ENCODE measurements at places on chromosomes 16 and 17.

- no peak for DNase-seq
These were observed 16.0 kb downstream of the RNF43 start for GRCh38 chr17:58401287-58401686.

DNA sequence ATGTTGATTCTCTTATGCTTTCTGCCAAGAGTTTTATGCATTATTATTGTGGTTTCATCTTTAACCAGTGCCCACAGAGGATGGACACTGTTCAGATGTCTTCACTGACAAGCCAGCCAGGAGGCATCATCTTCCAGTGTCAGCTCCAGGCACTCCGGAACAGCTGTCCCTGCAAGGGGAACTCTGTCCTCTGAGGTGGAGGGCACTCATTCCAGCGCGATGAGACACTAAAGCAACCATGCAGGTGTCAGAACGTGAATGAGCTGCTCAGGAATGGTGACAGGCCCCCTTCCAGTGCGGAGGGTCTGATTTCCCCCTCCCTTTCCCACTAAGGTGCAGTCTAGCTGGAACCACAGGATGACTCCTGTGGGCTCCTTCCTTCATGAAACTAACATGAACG is 117.5 kb downstream of the NOG start:
- DNase-seq: no peak

- no peak for DNase-seq
These were observed 4.0 kb downstream of the TMEM170A start for GRCh38 chr16:75460446-75460845.

DNA sequence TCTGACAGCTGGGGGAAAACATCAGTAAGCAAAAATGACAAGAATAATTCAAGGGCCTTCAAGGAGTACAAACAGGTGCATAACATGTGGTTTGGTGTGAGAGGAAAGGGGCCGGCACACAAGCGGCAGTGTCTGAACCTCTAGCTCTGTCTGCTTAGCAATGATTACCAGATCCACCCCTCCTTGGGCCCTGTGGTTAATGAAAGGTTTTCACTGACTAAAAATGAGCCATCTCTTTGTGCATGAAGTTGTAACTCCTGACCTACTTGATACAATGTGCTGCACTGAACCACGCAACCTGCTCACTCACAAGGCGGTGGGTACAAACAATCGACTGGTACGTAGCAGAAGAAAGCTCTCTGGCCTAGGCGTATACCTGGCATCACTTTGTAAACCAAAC is 15.1 kb downstream of the FAM117A start:
- DNase-seq: no peak

- no peak for DNase-seq
These were observed 295.3 kb upstream of the PMFBP1 start for GRCh38 chr16:72467157-72467759.

DNA sequence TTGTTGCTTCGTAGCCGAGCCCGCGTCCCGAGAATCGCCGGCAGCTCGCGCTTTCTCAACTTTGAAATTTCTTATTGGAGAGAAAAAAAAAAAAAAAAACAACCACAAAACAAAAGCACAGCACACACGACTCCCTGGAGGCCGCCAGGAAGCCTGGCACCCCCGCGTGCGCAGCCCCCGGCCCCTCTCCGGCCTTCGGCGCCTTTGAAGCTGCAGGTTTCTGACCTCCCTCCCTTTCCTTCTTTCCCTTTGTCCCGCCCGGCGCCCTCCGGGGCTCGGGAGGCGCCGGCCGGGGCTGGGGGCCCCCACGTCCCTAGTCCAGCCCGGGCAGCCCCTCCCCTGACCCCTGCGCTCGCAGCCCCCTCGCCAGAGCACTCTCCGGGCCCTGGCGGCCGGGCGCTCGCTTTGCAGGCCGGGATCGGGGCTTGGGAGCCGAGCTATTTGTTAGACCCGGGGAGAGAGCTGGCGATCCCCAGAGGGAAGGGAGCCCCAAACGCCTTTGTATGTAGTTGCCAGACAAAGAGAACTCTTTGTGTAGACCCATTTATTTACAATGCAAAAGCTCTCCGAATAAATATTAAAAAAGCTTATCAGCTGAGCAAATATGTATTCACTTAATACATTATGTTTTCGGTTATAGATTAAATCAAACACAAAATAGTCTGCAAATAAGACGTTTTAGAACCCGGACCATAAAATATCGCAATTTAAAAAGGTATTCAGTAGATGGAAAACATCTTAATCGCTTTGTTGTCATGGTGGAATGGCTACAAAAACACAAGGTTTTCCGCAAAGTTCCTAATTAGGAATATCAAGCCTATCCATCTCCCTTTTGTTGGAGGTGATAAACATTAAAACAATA is 2.3 kb downstream of the BAHCC1 start:
- peak; percentile 86 for DNase-seq

- no peak for DNase-seq
These were observed 40.2 kb downstream of the SPOP start for GRCh38 chr17:49637739-49638138.

DNA sequence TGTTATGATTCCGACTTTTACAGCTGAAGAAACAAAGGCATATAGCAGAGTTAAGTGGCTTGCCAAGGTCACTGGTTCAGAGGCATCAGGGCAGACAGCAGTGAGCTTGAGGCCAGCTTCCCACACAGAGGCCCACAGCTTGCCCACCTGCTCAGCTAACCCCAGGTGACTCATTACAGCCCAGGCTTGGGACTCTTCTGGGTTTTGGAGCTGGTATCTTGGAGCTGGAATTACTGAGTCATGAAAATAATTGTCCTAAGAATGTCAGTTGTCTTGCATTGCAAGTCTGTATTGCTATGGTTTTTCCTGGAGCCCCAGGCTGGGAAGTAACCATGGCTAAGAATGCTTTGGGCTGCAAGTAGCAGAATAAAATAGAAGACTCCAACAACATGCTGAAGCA is 32.4 kb upstream of the IRX3 start:
- DNase-seq: no peak

DNA sequence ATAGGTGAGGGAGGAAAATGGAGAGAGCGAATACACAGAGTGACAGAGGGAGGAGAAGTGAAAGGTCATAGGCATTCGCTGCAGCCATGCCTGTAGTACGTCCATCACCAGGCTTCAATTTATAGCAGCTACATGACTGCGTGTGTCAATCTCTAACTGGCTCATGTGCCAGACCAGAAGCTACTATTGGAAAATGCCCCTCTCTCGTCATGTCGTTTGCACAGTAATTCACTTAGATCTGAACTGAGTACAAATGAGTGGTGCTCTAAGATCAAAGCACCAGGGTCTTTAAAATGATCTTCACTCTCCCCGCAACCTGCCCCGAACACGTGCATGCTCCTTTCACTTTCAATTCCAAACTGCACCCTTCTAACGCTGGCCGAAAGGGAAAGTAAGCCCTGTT is 51.3 kb downstream of the ADCY9 start:
- no peak for DNase-seq

DNA sequence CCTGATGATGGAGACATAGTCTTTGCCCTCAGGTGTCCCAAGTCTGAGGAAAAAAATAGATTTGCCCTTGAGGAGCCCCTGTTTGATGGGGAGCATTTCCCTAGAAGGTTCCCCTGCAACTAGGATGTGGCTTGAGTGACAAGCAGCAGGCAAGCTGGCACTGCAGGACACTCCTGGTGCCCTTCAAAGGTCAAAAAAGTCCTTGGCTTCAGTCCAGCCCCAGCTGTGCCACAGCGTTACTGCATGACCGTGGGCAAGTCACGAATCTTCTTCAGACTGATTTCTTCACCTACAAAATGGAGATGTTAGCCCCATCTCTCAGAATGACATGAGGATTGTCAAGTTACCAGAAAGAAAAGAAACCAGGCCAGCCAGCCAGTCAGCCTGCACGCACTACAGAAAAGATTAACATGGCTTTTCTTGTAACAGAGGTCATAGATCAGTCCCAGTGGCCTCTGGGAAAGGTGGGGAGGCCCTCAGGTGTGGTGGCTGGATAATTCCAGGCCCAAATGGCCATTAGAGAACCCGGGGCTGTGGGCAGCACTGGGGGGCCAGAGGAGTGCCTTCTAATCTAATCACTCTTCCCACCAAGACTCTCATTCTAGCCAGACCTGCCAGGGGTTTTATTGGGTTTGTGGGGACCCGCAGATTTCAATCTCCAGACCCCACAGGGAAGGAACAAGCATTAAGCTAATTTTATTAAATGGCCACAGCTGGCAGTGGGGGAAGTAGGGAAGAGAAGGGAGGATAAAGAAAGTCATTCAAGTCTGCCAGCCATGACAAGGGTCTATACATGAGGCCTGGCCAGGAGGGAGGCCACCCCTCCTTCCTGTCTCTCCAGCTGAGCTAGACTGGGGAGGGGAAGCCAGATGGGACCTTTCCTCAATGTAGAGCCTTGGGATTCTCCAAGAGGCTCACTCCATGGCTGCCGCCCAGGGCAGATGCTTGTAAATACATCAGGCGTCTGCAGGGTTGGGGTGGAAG is 9.7 kb upstream of the KIF18B start:
- no peak for DNase-seq

DNA sequence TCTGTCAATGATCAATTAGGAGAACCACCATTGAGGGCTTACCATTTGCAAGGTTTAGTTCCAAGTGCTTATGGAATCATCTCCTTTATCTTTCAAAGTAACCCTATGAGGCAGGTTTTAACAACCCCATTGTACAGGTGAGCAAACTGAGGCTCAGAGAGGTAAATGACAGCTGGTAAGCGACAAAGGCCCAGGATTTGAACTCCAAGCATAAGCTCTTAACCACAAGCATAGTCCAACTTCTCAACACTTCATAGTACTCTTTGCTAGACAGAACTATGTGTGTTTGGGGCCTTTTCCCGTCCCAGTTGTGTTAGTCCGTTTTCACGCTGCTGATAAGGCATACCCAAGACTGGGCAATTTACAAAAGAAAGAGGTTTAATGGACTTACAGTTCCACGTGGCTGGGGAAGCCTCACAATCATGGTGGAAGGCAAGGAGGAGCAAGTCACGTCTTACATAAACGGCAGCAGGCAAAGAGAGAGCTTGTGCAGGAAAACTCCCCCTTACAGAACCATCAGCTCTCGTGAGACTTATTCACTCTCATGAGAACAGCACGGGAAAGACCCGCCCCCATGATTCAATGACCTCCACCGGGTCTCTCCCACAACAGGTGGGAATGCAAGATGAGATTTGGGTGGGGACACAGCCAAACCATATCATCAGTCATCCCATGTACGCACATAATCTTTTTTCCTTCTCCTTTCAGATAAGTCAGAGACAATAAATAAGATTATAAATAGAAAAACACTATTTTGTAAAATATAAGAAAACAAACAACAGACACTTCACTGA is 6.4 kb downstream of the RPH3AL start:
- no peak for DNase-seq

- no peak for DNase-seq
These were observed 135.8 kb downstream of the FOXL1 start for GRCh38 chr16:86714166-86714565.

- no peak for DNase-seq
These were observed 108.4 kb downstream of the CDH13 start for GRCh38 chr16:82735186-82735585.

DNA sequence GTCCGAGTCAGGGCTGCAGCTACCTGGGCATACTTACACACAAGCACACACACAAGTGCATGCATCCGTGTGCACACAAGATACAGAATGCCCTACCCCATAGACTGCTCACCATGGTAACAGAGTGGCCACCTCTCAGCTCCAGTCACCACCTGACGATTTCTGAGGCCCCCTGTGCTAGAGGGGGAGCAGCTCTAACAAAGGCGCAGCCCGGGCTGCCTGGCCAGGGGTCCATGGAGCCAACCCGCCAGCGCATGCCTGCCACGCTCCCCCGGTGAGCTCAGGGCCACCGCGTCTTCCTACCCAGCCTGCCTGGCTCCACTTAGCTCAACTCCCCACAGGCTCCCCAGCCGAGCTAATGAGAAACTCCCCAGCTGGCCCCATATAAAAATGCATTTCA is 75.5 kb downstream of the ZNF423 start:
- no peak for DNase-seq

- no peak for DNase-seq
These were observed 21.6 kb downstream of the FOXF1 start for GRCh38 chr16:86531641-86532525.

DNA sequence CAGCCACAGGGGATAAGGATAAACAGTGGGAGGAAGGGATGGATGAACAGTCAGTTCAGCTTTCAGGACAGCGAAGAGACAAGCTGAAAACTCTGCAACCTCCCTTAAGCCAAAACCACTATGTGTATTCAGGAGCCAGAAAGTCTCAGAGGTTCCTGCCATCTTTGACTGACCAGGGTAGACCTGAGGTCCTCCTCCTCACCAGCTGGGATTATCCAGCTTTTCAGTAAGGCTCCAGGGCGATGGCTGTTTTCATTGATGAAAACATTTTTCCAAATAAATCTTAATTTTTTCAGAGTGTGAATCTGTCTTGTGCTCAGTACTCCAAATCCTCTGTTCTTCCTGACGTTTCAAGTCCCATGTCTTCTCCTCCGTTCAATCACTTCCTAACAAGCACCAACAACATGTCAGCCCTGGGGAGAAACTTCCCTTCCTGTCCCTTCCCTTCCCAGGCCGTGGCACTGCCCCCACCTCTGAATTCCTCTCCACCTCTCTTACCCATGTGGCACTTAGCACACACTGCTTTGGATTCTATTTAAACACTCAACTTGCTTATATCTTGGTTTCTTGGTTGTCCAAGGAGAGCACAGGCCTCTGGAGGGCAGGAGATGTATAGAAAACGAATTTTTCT is 5.2 kb downstream of the HSDL1 start:
- DNase-seq: no peak

DNA sequence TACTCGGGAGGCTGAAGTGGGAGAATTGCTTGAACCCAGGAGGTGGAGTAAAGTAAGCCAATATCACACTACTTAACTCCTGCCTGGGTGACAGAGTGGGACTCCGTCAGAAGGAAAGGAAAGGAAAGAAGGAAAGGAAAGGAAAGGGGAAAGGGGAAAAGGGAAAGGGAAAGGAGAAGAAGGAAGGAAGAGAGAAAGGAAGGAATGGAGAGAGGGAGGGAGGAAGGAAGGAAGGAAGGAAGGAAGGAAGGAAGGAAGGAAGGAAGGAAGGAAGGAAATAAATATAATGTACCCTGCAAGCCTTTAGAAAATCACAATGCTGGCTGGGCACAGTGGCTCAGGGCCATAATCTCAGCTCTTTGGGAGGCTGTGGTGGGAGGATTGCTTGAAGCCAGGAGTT is 27.3 kb downstream of the SLC5A11 start:
- DNase-seq: no peak

DNA sequence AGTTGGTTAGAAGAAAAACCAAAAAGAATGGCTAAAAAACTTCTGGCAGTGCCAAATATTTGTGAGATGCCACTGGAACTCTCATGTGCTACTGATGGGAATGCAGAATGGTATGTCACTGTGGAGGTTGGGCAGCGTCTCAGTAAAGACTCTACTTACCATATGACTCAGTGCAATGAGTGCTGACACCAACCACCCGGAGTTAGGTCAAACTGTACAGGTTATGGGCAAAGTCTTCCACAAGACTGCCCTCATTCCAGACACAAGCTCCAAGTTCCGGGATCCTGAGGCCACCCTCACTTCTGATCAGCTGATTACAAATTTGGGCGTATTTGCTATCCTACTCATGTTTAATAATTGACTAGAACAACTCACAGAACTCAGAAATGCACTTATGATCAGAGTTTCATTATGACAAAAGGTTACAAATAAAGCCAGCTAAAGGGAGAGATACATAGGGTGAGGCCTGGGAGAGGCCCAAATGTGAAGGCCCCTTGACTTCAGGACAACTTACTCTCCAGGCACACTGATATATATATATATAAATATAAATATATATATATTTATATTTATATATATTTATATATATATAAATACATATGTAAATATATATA is 114.9 kb downstream of the TRIM37 start:
- no peak for DNase-seq

Measured in glutamatergic neuron (in vitro differentiated cells).